A549 treated with RU486 at 1 μM for 4 hours (cell line): ENCODE measurements at places on chromosomes 5 and 9. TPM values are rescaled to one million over a fixed set of nuclear protein-coding genes. Genes with fewer than 3 reads are reported as not detected.

CCDC180 gene
- 0.37 to 1.2 TPM (median 0.57 TPM) in 5 replicates for total RNA-seq

SLC34A1 gene
- not detected in 5 replicates for total RNA-seq

TMC1 gene
- total RNA-seq: 0.20 to 0.45 TPM in 2 of 5 replicates, not detected in the others

NSD1 gene
- 14.7 to 21.8 TPM (median 20.4 TPM) in 5 replicates for total RNA-seq

ZNF618 gene
- 6.7 to 11.2 TPM (median 9.6 TPM) in 5 replicates for total RNA-seq

SEMA5A gene
- total RNA-seq: not detected in 5 replicates

BHMT2 gene
- 0.15 TPM in 1 of 5 replicates, not detected in the others for total RNA-seq

JAKMIP2 gene
- total RNA-seq: not detected in 5 replicates

SLC36A2 gene
- total RNA-seq: not detected in 5 replicates

LCN1 gene
- total RNA-seq: not detected in 5 replicates

SPATA31C1 gene
- not detected in 5 replicates for total RNA-seq

TESK1 gene
- 18.3 to 28.1 TPM (median 22.9 TPM) in 5 replicates for total RNA-seq

ENDOG gene
- total RNA-seq: 14.5 to 32.2 TPM (median 27.6 TPM) in 5 replicates

SLC45A2 gene
- not detected in 5 replicates for total RNA-seq

PDCD1LG2 gene
- 0.24 to 0.43 TPM (median 0.40 TPM) in 5 replicates for total RNA-seq

PRELID1 gene
- total RNA-seq: 285 to 406 TPM (median 364 TPM) in 5 replicates

HAPLN1 gene
- total RNA-seq: not detected in 5 replicates

TRIP13 gene
- total RNA-seq: 60.8 to 66.9 TPM (median 66.4 TPM) in 5 replicates

PITX1 gene
- total RNA-seq: 22.3 to 37.6 TPM (median 32.5 TPM) in 5 replicates

NRARP gene
- 3.9 to 9.5 TPM (median 7.7 TPM) in 5 replicates for total RNA-seq

SPATA31D4 gene
- not detected in 5 replicates for total RNA-seq

FOXD4L5 gene
- 0.05 to 0.10 TPM in 2 of 5 replicates, not detected in the others for total RNA-seq

PCA3 gene
- total RNA-seq: not detected in 5 replicates

CRHBP gene
- 0.05 to 0.42 TPM (median 0.21 TPM) in 3 of 5 replicates, not detected in the others for total RNA-seq

CCL27 gene
- 0.22 to 0.41 TPM (median 0.23 TPM) in 3 of 5 replicates, not detected in the others for total RNA-seq

PCDHA9 gene
- 0.04 TPM in 1 of 5 replicates, not detected in the others for total RNA-seq

HACD4 gene
- total RNA-seq: 0.53 to 1.2 TPM (median 1.0 TPM) in 5 replicates

FAM153A gene
- not detected in 5 replicates for total RNA-seq

FSTL4 gene
- 1.9 to 4.8 TPM (median 3.5 TPM) in 5 replicates for total RNA-seq
